ENCODE measurements at places on chromosomes 1 and 21.

DNA sequence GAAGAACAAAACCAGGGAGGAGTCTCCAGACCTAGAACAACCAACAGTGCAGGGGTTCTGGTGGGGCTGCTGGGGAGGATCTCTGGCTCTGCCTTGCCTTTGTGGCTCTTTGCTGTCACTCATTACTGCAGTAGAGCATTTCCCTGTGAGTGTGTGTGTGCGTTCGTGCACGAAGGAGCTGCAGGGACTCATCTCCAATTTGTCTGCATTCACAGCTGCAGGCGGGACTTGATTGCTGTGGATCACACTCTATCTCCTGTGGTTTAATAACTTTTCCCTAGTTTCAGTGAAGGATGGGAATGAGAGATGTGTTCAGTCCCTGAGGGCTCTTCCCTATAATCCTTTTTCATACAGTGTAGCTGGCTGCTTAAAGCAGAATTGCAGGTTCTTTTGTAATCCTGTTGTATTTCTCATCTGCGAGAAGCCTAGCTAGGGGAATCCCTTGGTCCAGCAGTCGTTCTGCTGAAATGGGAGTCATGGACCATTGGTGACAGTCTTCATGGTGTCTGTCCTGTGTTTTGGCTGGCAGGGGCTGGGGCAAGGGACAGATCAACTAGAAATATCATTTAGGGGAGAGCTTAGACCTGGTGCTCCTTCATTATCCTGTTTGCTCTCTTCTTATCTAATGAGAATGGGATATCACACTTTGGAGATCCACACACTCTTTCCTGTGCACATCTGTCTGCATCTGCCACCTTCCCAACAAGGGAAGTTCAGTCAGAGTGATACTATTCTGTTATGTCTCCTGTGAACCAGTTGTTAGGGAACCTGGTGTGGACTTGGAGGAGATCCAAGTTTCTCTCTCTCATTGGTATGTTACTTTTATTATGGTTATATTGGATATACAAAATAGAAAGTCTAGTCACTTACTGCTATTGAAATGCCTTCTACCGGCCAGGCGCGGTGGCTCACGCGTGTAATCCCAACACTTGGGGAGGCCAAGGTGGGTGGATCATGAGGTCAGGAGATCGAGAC is 3.0 kb downstream of the PCP4L1 start:
- DNase-seq, result no peak

DNA sequence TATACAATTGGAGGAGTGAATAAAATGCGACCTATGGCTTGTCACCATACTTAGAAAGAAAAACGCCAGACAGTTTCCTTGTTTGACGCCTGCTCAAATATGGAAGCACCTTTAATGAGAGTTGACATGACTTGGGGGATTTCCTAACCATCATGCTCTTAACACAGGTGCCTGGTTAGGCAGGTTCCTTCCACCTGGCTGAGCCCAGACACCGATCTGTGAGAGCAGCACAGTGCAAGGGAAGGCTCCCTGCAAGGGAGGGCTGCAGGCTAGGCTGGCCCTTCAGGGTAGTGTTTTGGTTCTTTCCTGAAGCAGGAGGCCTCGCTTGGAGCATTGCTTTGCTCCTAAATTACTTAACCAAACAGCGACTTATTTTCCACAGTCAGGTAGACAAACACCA is 24.6 kb upstream of the KLHDC8A start:
- no peak for DNase-seq

DNA sequence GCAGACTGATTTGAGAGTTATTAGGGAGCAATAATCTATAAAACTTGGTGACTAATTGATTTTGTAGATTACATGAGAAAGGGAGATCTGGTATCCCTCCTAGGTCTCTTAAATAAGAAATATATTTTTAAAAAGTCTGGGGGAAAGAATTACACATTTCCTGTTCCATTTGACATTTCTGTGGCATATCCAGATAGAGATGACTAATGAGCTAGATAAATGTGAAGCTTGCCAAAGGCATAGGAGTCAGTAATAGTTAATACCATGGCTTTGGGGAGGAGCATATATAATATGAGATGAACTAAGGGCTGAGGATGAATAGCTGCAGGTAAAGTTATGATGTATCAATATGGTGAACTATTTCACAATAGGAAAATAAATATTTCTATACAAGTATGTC is 663.7 kb downstream of the PTPRC start:
- no peak for DNase-seq

DNA sequence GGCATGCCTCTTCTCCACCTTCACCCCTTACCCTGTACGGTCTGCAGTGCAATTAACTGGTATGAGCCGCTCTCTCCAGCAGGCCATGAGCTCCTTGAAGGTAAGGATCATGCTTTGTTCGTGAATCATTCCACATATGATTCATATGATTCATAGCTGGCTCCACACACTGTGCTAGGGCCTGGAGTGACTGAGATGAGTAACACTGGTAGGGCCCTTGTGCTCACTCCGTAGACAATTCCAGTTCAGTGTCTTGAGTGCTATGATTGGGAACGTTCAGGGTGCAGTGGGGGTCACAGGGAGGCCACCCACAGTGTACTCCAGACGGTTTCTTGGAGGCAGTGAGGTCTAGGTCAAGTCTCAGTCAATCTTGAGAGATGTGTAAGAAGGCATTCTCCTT is 239.8 kb downstream of the LMX1A start:
- no peak for DNase-seq

All from CD14-positive monocyte (primary cell).